HAP-1 (cell line): ENCODE measurements at places on chromosomes 5 and 9.

- no peak for DNase-seq
These were observed 228.1 kb upstream of the PANK3 start for GRCh38 chr5:168807287-168807686.

GRCh38 chr5:37494756-37495155 is 115.6 kb downstream of the WDR70 start:
- peak; percentile 67 for DNase-seq

- no peak for DNase-seq
These were observed 638.8 kb upstream of the WWC1 start for GRCh38 chr5:167652690-167653089.

- no peak for DNase-seq
These were observed 132.7 kb downstream of the MPDZ start for GRCh38 chr9:13146840-13147239.

GRCh38 chr9:111148052-111149017 is 110.1 kb upstream of the LPAR1 start:
- no peak for DNase-seq

DNA sequence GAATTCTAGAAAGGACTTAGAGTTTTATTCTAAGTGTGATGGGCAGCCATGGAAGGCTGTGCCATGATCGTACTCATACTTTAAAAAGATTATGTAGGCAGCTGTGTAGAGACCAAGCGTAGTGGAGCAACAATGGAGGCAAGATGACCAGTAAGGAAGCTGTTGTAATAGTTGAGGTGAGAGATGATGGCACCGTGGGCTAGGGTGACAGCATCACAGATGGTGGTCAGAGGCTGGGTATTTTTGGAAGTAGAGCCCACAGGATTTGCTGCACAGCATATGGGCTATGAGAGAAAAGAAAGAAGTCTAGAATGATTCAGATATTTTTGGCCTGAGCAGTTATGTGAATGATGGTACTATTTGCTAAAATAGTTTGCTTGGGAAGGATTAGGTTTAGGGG is 7.7 kb downstream of the ARHGAP26 start:
- no peak for DNase-seq
